ENCODE measurements at places on chromosomes 16 and 17.

DNA sequence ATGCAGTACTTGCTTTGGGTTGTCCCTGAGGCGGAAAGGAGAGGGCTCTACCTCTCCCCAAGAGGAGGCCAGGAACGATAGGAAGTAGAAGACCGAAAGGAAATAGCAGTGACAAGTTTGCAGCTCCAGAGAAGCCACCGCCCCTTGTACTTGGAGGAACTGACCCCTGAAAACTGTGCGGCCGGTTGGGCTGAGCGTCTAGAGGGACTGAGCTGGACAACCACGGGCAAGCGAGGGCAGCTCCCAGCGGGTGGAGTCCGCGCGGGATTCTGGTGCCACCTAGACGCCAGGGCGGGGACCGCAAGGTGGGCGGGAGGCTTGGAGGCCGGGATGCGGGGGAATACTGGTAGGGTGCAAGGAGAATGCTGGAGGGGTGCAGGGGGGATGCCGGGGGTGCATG, 1.3 kb upstream of the SLC6A4 start:
- no peak for DNase-seq

GRCh38 chr16:19705843-19706242, 12.2 kb downstream of the KNOP1 start:
- no peak for DNase-seq

DNA sequence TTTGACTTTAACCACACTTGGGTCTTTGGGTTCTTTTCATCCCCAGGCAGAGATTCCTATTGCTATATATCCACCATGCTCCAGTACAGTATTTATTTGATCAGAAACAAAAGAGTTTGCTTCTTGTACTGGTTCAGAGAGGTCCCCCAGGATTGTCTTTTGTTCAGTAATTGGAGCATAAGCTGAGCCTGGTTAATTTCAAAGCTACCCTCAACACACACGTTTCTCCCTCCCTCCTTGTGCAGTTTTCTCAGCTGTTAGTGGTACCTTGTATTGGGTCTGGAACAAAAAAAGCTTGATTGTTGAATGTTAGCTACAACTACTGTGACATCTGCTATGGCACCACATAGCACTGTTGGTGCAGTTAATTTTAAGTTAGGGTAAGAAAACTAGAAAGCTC, 50.0 kb downstream of the NUP93 start:
- DNase-seq: no peak

- peak; percentile 16 for DNase-seq
Observed at GRCh38 chr17:63425483-63425882, 20.6 kb downstream of the CYB561 start.

DNA sequence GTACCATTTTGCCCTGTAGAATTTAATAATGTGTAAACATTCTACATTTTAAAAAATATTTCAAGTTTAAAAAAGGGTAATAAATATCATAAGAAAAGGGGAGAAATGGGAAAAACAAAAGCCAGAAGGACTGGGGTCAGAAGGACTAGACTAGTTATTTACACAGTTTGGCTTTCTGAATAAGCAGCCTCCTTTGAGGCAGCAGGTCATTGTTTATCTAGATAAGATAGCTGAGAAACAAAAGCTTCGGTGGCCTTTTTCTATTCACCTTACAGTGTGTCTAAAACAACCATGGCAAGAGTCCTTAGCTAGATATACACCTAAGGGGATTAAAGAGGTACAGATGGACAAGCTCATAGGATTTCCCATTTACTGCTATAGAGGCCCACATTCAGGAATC, 396.5 kb upstream of the PMFBP1 start:
- DNase-seq: no peak

GRCh38 chr17:1783834-1784611, 22.2 kb downstream of the SERPINF1 start:
- DNase-seq: no peak

DNA sequence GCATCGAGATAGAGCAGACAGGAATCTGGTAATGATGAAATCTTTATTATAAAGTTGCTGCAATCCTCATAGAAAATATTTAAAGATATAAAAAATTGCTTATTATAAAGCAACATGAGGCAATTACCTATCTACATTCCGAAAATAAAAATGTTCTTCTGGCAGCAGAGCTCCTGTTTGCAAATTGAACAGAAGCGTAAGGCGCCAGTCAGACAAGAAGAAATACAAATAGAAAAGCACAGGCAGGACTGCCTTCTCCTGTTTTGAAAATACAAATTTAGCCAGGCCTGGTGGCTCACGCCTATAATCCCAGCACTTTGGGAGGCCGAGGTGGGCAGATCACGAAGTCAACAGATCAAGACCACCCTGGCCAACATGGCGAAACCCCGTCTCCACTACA, 95.6 kb downstream of the CDYL2 start:
- DNase-seq: no peak

DNA sequence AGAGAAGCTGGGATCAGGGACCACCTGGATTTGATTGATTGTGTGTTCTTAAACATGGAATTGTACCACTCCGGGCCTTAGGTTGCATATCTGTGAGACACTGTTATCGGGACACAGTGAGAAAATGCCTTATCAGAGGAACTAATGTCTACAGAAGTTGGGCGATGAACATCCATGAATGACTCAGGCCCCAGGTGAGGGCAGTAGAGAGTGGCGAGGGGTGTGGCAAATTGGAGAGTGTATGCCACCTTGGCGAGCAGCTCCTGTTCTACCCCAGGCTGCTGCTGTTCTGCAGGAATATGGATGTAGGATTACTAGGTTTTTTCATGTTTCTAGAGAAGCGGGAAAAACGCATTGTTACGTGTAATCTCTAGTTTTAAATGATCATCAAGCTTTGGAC, 38.8 kb downstream of the CLEC16A start:
- DNase-seq: no peak

GRCh38 chr17:76532072-76532651, 5.3 kb downstream of the CYGB start:
- DNase-seq: no peak

DNA sequence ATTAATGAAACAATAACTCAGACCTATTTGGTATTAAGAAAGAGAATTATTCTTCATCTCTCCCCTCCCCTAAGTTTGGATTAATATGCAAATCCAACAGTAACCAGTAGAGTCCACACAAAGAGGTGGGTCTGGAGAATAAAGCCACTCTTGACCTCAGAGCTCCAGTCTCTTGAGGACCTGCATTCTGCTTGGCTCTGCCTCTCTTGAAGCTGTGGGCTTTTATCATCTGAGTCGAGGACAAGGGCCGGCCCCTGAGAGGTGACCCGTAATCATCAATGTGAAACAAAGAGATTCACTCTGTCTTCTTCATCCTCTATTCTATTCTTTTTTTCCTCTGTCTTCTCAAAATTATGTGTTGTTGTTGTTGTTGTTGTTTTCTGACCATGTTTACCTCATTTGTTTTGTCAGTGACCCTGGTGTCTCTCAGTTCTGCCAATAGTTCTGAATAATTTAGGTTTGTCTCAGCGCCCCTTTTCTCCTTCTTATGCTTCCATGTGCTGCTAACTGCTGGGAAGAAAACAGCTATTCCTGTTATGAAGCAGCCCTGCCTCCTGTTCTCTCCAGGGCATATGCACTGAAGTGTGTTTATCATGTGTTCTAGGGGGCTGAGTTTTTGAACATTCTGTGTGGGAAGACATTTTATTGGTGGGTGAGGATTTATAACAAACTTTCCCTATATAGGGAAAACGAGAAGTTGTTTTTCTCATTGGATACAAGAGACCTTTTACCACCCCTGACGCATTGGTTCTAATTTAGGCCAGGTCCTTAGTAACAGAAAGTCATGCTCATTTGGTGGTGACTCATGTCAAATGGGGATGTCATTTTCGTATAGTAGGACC, 135.8 kb downstream of the TRIM37 start:
- no peak for DNase-seq

DNA sequence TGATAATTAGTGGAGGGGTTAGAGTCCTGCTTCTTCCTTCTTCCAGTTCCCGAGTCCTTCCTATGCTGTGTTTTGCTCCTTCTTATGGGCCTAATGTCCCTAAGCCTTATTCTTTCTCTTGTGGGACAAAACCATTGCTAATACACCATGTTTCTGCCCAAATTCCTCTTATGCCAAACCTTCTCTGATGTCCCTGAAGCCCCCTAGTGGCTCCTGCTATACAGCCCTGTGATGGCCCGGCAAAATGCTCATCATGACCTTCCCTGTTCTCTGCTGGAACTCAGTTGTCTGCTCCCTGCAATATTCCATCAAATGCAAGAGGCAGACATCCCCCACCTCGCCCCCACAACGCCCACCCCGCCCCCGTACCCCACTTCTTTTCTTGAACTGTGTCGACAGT, 171.6 kb downstream of the CDH11 start:
- no peak for DNase-seq

DNA sequence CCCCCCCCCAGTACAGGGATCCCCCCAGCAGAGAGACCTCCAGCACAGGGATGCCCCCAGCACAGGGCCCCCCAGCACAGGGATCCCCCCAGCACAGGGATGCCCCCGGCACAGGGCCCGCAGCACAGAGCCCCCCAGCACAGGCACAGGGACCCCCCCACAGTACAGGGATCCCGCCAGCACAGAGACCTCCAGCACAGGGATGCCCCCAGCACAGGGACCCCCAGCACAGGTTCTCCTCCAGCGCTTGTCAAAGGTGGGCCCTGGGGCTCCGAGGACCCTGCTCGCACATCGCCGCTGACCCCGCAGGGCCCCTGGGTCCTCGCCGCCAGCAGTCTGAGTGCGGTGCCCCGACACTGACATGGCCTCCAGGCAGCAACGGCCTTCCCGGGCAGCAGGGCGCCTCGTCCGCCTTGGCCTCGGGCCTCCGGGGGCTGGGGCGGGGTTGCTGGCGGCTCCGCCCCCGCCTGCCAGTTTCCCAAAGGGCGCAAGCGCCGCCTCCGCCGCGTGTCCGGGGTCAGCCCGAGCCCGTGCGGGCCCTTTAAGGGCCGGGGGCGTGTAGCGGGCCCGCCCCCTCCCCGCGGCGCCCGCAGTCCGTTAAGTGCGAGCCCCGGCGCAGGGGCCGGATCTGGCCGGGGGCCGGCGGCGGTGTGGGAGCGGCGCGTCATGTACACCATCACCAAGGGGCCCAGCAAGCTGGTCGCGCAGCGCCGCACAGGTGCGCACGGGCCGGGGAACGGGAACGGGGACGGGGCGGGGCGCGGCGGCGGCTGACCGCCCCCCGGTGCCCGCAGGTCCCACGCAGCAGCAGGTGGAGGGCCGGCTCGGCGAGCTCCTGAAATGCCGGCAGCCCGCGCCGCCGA, at the start of gene MCRIP2:
TSS of gene MCRIP2 (plus strand) at position 503 of the 863 bp plus-strand sequence. CDS start at position 667, 164 bp downstream.
- no peak for DNase-seq

DNA sequence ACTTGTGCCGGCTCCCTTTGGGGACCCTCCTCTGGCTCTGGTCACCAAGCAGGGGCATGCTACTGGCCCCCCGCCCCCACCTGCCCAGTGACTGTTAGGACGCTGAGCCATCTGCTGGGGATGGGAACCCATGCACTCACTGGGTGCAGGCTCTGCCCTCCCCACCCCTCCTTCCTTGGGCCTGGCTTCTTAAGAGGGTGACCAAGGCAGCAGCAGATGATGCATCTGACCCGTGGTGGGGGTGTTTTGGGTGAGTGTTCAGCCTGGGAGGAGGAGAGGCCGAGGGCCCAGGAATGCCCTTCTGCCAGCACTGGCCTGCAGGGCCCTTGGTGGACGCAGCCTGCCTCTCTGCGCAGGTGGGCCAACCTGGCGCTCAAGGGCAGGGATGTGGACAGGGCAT, 19.2 kb upstream of the MTSS2 start:
- DNase-seq: no peak

DNA sequence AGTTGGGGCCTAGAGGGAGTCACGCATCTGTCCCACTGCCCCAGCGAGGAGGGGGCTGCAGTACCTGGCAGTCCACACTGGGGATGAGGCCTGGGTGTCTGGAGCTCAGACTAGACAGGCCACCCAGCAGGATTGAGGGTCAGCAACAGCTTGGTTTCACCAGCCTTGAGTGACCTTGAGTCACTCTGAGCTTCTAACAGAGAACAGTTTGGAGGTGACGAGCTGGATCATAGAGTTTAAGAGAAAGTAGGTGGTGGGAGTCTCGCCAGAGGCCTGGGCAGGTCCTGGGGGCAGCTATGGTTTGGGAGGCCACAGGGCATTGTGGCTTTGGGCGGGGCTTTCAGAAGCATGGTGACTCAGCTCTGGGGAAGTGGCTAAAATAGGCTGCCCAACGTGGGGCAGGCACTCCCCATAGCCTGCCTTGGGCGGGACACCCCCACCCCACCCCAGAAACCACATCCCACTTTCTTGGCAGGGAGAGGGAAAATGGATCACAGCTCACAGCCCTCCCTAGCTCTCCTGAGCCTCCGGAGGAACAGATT, 20.5 kb downstream of the CDC42EP4 start:
- DNase-seq: peak; percentile 83

- DNase-seq: no peak
Observed at GRCh38 chr16:1458977-1459341, 14.6 kb upstream of the CCDC154 start.

GRCh38 chr17:71760062-71760720, 360.6 kb upstream of the SOX9 start:
- no peak for DNase-seq

- no peak for DNase-seq
Observed at GRCh38 chr17:64611369-64611768, 50.7 kb downstream of the SMURF2 start.

- peak; percentile 15 for DNase-seq
Observed at GRCh38 chr17:60743799-60744198, 66.1 kb downstream of the BCAS3 start.

GRCh38 chr17:55005520-55005919, 37.0 kb downstream of the STXBP4 start:
- DNase-seq: no peak

GRCh38 chr16:56479469-56479868, 28.1 kb downstream of the OGFOD1 start:
- DNase-seq: no peak

DNA sequence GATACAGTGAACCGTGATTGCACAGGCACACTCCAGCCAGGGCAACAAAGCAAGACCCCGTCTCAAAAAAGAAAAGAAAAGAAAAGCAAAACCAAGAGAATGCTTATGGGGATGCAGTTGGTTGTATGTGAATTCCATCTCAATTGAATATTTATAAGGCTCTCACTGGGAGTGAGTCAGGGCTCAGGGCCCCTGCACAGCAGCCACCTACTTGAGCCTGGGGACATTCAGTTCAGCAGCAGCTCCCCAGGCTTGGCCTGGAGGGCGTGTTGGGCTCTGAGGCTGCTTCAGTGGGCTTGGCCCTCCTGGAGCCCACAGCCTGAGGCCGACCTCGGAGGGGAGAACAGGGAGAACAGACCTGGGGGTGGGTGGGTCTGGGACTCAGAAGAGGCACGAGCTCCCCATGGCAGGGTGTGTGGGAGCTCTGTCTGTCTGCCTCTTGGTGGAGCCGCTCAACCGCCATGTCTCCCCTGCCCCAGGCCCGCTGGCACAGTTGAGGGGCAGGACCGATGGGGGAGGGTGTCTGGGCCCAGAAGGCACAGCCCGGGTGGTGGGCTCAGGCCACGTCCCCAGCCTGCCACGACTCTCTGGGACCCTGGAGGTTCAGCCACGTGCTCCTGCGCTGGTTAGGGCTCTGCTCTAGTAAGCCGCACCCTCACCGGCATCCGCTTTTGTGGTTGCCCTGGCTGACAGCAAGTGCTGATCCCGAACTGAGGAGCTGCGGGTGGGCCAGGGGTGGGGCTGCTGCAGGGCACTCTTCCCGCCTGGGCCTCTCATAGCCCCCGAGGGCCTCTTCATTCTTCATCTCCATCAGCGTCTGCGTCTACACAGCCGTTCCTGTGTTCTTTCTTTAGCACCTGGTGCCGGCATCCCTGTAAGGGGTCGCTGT, 24.8 kb downstream of the ZFPM1 start:
- DNase-seq: no peak
